ENCODE measurements at places on chromosomes 3 and 15. TPM values are rescaled to one million over a fixed set of nuclear protein-coding genes. Genes with fewer than 3 reads are reported as not detected.

MAGI1 gene
- 18.3 TPM for polyA plus RNA-seq

GOLGA6L26 gene
- polyA plus RNA-seq, result not detected

UNC13C gene
- 1.4 TPM for polyA plus RNA-seq

DNA sequence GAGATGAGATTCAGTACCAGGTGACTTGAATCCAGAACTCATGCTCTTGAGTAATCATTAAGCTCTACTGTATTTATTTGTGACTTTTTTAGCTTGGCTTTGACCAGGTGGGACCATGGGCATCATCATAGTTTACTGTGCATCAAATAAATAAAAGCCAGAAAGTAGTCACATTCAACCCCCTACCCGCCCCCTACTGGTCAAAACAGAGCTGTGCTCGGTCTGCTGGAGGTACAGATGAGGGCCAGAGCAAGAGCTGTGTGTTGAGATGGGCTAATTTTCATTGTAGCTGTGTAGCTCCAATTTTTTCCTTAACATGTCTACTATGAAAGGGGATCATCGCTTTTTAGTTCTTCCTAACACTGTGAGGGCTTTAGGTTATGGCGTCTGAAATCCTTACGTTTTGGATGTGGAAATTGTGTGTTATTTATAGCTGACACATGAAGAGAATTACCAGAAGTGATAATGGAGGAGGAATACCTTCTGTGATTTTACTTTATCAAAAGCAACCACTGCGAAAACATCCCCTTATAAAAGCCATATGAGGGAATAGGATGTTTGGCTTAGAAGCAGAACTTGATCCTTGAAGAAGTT, 375.1 kb downstream of the PTPRG start:
- DNase-seq, result no peak

GRCh38 chr15:75832114-75832513, 11.1 kb upstream of the UBE2Q2 start:
- no peak for DNase-seq

DNA sequence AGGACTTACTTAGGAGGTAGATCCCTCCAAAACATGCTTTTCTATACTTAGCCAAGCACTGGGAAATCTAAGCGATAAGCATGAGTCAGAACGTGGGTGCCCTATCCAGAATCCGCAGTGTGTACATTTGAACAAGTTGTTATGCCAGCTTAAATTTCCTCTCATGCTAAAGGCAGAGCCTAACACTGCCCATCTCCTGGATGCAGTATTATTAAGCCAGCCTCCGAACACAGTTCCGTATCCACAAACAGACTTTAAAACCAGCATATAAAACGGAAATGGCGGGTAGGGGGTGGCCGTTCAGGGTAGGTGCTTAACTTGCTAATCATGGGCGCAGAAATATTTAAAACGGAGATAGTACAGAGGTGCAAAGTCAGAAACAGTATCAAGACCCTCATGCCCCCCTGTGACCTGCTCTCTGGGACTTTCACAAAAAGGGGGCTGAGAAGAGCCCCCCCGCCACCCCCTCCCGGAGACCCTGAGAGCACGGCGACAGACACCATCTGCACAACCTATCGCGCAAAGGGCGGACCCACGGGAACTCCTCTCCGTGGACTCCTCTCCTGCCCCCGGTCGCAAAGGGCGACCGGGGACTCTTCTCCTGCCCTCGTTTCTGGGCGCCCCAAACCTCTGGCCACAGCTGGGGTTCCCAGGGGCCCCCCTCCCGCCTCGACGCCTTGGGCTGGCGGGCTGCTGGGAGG, 889 bp upstream of the LRRIQ4 start:
- peak; percentile 80 for DNase-seq

DNA sequence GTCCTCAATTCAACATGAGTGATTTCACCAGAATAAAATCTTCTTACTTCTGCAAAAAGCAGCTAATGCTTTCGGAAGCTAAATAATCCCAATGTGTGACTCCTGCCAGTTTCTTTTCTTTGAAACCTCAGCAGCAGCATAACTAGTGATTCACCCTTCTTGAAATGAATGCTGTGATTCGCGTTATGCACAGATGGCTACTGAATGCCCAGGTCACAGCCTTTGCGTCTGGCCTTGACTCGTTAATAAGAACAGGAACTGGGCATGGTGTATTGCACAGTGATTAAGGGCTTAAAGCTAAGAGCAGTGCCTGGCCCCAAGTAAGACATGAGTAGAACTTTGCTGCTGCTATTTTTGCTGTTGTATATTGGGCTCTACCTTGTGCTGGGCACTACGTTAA, 19.0 kb downstream of the CGNL1 start:
- peak; percentile 21 for DNase-seq
